WERI-Rb-1 (cell line): ENCODE measurements at places on chromosomes 12 and 14.

DNA sequence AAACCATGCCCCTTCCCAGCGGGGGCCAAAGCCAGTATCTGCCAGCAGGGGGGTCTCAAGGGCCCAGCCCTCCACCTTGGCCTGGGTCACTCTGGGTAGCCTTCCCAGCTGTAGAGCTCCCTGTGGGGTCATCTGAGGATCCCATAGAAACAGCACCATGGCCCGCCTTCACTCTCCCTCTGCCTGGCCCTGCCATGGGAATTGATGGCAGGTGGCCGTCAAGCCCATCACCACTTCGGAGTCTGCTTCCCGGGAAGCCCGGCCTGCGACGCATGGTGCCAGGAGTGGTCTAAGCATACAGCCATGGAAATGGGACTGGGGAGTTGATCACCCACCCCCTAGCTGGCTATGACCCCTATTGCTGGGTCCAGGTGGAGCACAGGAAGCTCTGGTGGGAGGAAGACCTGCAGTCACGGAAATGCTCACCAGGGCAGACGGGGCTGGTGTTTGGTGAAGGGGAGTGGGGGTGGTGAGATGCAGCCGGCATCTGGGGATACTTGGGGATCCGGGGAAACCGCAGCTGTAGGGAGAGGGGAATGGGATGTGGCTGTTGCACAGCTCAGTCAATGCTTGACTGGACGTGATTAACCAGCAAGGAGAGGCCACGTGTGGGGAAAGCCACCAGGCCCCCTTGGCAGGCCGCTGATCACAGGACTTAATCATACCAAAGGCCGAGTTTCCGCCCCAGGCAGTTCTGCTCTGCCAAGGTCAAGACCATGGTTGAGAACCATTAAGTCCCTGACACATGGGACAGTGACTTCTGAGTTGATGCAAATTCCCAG is 52.2 kb upstream of the DIO3 start:
- DNase-seq = no peak

- no peak for DNase-seq
These were observed 35.8 kb upstream of the PRKAB1 start for GRCh38 chr12:119631930-119632678.

DNA sequence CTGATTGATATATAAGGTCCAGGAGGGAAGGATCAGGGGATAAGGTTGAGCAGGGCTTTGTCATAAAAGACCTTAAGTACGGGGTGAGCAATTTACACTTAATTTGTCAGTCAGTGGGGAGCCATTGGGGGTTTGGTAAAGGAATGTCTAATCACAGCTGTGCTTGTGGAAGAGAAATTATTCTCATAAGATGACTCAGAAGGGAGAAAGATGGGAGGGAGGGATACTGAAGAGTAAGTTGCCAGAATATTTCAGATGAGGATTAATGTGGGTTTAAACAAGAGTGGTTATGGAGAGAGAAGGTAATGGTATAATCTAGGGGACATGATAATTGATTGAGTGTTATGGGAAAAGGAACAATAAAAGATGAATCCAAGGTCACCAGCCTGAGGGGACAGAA is 500.1 kb upstream of the CCDC196 start:
- DNase-seq = no peak

- DNase-seq = no peak
These were observed 319.2 kb upstream of the DDHD1 start for GRCh38 chr14:53472306-53472705.

- DNase-seq = no peak
These were observed 454.7 kb downstream of the NPAS3 start for GRCh38 chr14:33393231-33393894.

GRCh38 chr12:50072198-50072907 is 12.8 kb upstream of the SMARCD1 start:
- DNase-seq = no peak

DNA sequence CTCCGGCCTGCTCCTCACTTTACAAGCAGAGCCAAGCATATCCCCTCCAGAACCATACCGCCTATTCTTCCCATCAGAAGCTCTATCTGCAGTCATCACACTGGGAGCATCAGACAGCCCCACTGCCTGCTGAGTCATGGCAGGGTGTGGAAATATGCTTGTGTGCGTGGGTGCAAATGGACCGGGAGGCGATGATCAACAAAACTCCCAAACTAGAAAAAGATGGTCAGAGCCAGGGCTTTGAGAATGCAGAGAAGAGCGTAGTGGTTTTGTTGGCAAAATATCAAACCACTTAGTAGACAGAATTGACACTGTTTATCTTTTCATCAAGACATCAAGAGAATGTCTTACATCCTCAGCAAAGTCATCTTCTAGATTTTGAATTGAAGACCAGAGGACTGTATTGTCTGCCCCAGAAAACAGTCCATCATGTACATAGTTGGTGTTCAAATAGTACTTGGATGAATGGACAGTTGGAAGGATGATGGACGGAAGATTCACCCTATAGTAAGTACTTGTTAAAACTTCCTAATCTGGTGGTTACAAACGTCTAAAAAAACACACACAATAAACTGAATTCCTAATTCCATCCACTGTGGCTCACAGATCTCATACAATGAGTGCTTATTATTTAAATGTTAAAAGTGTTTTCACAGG is 54.9 kb downstream of the VWF start:
- DNase-seq = no peak

DNA sequence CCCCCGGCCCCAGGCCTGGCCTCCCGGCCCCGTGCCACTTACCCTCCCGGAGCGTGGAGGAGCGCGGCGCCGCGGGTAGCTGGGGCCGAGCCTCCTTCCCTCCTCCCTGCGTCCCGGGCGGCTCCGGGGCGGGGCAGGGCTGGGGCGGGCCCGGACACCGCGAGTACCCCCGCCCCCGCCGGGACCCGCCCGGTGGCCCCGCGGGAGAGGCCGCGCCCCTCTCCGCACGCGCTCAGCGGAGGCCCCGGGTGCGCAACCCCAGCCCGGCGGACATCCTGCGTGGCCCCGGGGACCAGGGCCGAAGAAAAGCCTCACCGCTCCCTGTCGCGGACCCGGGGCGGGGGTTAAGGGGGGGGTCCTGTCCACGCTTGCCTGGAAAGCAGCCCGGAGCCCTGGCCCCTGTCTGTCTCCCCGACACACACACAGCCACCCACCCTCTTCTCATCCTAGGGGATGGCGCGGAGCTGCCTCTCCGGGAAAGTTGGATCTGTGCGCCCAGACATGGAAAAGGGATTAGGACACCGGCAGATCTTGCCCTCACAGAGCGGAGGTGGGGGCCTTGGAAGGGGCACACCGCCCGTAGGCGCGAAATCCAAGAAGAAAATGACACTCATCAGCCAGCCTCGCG is at the start of gene SYNE3:
SYNE3 (minus strand) TSS at position 97 of the 628 bp plus-strand sequence. CDS start 40,829 bp downstream, outside the sequence.
- no peak for DNase-seq
